ENCODE measurements at places on chromosomes 7 and 10. TPM values are rescaled to one million over a fixed set of nuclear protein-coding genes. Genes with fewer than 3 reads are reported as not detected.

Gene RFC2
- 12.8 TPM for total RNA-seq

Gene OR2A5
- total RNA-seq: 0.28 TPM

Gene ADAM12
- 0.25 TPM for total RNA-seq

Gene SUPV3L1
- 14.1 TPM for total RNA-seq

Gene GHRHR
- total RNA-seq: 0.50 TPM

Gene R3HCC1L
- total RNA-seq: 10.1 TPM

Gene FAM180A
- 0.19 TPM for total RNA-seq

Gene NODAL
- total RNA-seq: not detected

Gene CTAGE15
- 0.28 TPM for total RNA-seq

Gene COG5
- 12.7 TPM for total RNA-seq

Gene PAPOLB
- total RNA-seq: 0.08 TPM

Measured in liver (tissue), 10 donors.